ENCODE measurements at places on chromosomes 5 and 9.

GRCh38 chr5:114223866-114224265 is 138.0 kb upstream of the KCNN2 start:
- no peak for DNase-seq

GRCh38 chr5:173953528-173954090 is 35.4 kb upstream of the C5orf47 start:
- DNase-seq: no peak

GRCh38 chr9:137163365-137163715 is 6.5 kb downstream of the LRRC26 start:
- no peak for DNase-seq

- DNase-seq: no peak
These were observed 191.1 kb upstream of the DMRT1 start for GRCh38 chr9:650362-650761.
